ENCODE measurements at places on chromosomes 12 and 14.
A peak's percentile ranks its signal among the peaks of the same experiment; 100 is the strongest.

DNA sequence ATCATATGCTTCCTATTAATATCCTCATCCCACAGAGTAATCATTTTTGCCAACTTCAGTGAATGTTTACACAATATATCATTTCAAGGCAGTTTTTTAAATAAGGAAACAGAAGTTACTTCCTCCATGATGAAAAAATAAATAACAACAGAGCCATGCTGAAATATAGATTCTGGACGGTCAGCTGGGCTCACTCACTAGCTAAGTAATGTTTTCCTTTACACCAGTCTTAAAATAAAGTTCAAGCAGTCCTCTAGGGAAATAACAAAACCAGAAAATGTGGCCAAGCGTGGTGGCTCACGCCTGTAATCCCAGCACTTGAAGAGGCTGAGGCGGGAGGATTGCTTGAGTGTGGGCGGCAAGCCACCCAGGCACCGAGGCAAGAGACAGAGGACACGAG, 28.7 kb downstream of the AICDA start:
- peak; percentile 9 for DNase-seq

DNA sequence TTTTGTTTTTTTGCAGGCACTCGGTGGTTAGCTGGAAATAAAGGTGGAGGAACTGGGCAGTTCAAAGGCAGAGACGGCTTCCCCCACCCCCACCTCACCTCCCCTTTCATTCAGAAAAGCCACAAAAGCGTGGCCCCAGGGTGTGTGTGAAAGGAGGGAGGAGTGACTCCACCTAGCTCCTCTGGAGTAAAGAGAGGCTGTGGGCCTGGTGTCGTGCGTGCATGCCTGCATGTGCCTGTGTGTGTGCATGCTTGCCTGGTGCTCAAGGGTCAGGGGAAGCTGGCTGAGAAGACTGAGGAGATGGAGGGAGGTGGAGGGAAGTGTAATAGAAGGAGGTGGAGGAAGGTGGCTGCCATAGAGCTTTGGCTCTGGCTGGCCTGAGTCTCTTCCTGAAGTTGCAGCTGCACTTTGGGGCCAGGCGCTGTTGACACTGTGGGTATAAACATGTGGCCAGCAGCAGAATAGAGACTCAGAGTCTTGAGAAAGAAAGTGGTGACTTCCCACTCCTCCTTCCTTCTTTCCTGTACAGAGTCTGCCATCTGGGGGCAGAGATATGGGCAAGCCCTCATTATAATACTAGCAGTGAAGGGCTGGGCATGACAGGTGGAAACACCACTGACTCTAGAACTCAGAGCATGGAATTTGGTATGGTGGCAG, 36.9 kb upstream of the SINHCAF start:
- DNase-seq, result no peak

- no peak for DNase-seq
Observed at GRCh38 chr12:24778486-24779304, 170.2 kb downstream of the BCAT1 start.

- peak; percentile 73 for DNase-seq
Observed at GRCh38 chr14:75884198-75884611, 97.6 kb downstream of the TGFB3 start.

GRCh38 chr14:98803196-98803595, 468.8 kb downstream of the BCL11B start:
- no peak for DNase-seq

GRCh38 chr12:52253391-52254179, 20.5 kb downstream of the KRT7 start:
- no peak for DNase-seq

DNA sequence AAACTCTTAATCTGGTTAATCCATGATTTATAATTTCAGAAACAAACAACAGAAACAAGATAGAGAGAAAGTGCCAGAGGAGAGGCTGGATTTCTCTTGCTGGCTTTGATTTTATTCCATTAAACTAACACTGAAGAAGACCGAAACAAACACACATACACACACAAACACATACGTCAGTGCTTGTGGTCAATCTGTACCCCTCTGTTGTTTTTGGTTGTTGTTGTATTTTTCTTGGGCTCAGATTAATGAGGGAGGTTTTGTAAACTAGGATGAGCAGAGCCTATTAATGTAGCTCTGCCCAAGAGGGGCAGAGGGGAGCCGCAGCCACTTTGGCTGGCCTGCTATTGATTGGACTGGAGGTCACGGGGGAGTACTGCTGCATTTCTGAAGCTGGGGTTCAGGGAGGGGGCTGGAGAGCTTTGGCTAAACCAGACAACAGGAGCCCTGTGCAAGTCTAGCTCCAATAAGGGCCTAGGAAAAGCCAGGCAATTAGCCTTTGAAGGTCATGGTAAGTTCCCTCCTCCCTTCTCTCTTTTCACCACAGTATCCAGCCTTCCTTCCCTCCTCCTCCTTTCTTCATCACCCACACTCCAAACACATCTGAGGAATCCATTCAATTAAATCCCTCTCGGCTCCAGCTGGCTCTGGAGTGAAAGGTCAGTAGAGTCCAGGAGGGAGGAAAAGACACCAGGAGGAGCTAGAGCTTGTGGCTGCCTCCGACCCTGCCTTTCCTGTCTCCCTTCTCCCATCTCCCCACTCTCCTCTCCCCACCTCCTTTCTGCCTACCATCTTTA, 344.1 kb upstream of the LMO3 start:
- no peak for DNase-seq

DNA sequence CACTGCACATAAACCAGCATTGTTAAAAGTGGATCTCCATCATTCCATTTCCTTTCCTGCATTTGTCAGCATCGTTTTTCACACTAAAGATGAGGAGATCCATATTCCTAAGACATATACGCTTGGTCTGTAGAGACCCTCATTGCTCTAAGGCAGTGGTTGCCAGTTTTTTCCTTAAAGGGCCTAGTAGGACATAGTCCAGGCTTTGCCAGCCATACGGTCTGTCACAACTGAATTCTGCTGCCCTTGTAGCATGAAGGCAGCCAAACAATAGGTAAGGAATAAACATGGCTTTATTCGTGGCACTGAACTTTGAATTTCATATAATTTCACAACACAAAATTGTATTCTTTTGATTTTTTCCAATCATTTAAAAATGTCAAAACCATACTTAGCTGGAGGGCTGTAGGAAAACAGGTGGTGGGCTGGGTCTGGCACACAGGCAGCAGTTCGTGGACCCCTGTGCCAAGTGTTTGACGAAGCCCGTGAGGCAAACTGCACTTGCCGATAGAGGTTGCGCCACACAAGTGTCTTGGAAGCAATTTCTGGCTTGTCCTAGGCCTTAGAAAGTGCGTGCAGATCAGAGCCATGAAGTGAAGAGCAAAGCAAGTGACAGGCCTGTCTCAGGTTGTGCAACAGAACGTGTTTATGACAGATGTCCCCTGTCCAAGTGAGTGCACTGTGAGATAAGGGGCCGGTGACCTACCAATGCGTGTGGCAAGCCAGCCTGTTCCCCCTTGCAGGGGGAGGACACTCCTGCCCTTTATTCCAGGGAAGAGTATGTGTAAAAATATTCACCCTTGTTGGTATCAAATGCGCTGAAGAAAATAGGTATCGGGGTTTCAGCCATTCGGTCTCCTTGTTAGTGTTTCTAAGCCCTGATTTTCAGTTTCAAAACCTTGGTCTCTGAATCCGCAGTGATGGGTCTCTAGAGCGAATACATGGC, 916 bp upstream of the CHPT1 start:
- DNase-seq, result no peak

DNA sequence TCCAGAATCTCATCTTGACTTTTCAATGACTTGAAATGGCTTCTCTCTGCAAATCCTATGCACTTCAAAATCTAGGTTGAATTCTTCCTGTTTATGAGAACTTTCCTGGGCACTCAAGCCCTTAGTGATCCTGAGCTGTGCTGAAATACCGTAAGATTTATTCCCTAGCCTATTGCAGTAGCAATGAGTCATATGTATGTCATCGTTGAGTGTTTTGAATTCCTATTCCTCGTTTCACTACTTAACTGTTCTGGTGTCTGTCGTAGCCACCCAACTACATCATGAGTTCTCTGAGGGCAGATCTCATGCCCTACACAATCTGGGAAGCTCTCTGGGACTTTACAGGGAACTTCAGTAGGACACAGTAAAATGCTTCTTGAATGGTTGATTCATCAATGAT, 190.8 kb upstream of the TMEM132C start:
- DNase-seq, result peak; percentile 77

- no peak for DNase-seq
Observed at GRCh38 chr12:123102366-123102765, 48.5 kb downstream of the PITPNM2 start.

DNA sequence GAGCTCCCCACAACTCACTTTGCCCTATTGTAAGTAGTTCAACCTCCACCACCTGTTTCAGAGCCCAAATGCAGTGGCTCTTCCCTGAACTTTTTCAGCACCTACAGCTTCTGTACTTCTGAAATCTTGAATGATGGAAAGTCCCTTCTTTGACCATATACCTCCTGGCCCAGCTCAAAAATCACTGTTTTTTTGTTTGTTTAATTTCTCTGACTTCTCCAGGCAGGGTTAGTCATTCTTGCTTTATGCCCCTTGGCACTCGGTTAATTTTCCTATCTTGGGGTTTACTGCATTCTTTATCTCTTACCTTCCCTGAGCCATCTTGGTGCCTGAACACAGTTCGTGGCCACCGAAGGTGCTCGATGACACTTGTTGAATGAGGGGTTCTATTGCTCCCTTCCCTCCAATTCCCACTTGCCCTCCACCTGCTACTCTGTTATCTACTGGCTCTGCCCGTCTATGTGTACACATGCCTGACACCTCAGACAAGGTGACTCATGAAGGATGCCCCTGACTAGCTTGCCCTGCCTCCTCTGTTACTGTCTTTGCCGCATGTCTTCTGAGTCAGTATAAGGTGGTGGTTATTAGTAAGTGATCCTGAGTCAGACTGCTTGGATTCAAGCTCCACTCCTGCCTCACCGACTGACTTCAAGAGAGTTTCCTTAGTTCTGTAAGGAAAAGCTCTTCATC, 4.4 kb downstream of the AMHR2 start:
- DNase-seq, result peak; percentile 84

- DNase-seq, result peak; percentile 31
Observed at GRCh38 chr14:41549821-41550607, 56.7 kb upstream of the LRFN5 start.

DNA sequence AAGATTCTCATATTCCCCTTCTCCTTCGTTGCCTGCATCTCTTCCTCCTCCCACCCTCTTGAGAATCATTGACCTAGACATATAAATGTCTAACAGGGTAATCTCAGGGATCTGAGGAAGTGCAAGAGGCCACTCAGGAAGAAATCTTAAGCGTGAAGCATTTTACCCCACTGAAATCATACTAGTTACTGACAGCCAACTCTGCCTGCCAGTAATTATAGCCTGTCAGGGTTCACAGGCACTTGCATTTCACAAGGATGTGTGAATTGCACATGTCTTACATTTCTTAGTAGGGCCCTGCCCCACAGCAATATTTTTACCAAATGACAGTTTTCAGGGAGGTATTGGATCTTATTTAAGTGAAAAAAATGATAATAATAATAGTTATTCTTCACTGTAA, 127.2 kb downstream of the SLC15A5 start:
- no peak for DNase-seq

DNA sequence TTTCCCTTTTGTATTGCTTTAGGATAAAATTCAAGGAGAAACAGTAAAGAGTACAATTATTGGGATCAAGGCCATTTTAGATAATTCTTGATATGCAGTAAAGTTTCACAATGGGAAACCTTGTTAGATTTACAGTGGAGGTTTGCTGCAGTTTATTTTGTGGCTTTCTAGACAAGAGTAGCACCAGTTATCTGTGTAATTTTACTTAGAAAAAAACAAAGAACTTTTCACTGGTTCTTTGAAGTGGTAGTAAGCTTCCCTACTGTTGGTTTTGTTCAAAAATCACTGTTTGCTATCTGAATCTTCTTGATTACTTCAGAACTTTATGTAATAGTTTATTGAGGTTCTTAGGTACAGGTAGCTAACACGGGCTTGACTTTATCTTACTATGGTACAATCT, 42.0 kb downstream of the ADIPOR2 start:
- no peak for DNase-seq

DNA sequence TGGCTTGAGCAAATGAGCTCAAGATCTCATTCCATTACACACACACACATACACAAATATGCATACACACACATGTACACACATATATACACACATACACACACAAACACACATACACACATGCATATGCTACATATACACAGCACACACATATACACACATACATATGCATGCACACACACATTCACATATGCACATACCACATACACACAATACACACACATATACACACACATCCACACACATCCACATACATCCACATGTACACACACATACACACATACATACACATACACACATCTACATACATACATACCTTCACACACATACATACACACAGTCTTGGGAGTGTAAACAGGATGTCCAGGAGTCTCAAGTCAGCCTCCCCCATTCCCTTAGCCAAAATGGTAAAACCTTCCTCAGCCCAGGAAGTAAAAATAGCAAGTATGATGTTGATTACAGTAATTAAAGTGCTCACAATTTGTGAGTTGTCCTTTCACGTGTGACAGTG, 12.8 kb downstream of the HHIPL1 start:
- no peak for DNase-seq

GRCh38 chr12:234019-234418, 20.1 kb upstream of the SLC6A12 start:
- DNase-seq, result no peak

DNA sequence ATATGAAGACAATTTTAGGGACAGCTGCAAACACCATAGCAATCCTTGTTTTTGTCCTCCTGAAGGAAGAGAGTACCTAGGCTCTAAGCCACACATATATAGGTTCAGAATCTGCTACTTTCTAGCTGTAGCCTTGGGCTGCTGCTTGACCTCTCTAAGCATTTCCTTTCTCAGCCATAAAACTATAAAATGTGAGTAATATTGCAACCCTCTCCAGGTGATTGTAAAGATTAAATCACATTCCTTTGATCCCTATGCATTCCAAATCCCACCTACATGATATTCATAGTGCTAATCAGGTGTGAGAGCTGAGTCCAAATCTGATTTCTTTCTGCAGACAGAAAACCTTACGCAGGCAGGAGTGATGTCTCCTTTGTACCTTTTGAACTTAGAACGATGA, 913.5 kb downstream of the VRK1 start:
- DNase-seq, result no peak

GRCh38 chr14:99551034-99551922, 52.7 kb downstream of the CCDC85C start:
- DNase-seq, result no peak

DNA sequence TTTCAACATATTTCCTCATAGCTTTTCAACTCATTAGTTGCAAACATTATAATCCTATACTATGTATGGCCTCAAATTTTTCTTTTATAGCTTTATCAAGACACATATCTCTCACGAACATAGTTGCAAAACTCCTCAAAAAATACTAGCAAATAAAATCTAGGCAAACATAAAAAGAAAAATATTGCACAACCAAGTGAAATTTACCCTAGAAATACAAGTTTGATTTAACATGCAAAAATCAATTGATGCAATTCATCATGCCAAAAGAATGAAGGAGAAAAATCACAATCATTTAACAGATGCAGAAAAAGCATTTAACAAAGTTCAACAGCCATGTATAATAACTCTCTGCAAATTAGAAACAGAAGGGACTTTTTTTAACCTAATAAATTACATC, 33.3 kb upstream of the KCNH5 start:
- no peak for DNase-seq

- no peak for DNase-seq
Observed at GRCh38 chr12:92945659-92946220, 16.6 kb upstream of the EEA1 start.
